ENCODE measurements at places on chromosomes 16 and 17. TPM values are rescaled to one million over a fixed set of nuclear protein-coding genes. Genes with fewer than 3 reads are reported as not detected.

Gene CDRT4
- total RNA-seq, result 13.5 TPM

Gene KRT9
- total RNA-seq, result 0.42 TPM

Gene OR1F1
- not detected for total RNA-seq

Gene ARMC5
- total RNA-seq, result 10.8 TPM

Gene TIMM22
- total RNA-seq, result 13.0 TPM

Gene ODAD4
- 1.1 TPM for total RNA-seq

Gene GRB7
- 0.85 TPM for total RNA-seq

Gene PDIA2
- total RNA-seq, result 0.81 TPM

Gene CA4
- total RNA-seq, result 1.2 TPM

Gene CFAP20
- total RNA-seq, result 48.5 TPM

Gene TOP3A
- total RNA-seq, result 33.4 TPM

Gene CBFA2T3
- 6.6 TPM for total RNA-seq

Gene RANBP10
- 14.5 TPM for total RNA-seq

Gene NPW
- not detected for total RNA-seq

Gene TNFRSF12A
- 274 TPM for total RNA-seq

Gene ADAP2
- 69.2 TPM for total RNA-seq

Gene CDH5
- 40.0 TPM for total RNA-seq

Gene HCRT
- total RNA-seq, result not detected

Gene KIF2B
- total RNA-seq, result not detected

Gene NT5C
- 80.0 TPM for total RNA-seq
